ENCODE measurements at places on chromosomes 12 and 14.

DNA sequence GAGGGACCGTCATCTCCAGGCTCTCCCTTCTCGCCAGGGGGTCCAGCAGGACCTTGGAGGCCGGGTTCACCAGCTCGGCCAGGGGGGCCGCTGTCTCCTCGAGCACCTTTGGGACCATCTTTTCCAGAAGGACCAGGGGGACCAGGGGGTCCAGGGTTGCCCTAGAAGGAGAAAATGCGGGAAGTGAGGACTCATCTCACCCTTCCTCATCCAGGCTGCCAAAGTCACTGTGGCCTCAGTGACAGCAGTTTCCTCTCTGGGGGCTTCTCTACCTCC lies 15.1 kb downstream of the TMEM106C start:
- DNase-seq = no peak

- no peak for DNase-seq
These were observed 68.1 kb downstream of the ERC1 start for GRCh38 chr12:1059162-1059561.

GRCh38 chr14:24913746-24914145 lies 136.2 kb downstream of the STXBP6 start:
- DNase-seq = no peak

DNA sequence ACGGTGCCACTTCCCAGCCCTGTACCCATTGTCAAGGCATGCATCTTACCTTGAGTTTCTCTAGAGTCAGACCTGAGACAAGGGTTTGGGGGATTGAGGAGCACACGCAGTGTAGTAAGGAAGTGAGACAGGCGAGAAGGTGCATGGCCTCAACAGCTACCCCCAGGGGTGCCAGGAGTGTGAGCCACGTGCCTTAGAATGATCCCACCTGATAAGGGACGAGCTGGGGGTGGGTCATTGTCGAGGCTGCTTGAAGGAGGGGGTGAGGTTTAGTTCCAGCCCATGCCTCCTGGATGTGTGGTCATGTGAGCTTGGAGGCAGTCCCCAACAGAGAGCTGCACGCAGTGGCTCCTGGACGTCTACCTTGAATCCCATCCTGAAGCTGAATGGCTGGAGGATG lies 320.5 kb downstream of the VRK1 start:
- no peak for DNase-seq

- DNase-seq = no peak
These were observed 1.4 kb upstream of the PRIM1 start for GRCh38 chr12:56753566-56753965.

DNA sequence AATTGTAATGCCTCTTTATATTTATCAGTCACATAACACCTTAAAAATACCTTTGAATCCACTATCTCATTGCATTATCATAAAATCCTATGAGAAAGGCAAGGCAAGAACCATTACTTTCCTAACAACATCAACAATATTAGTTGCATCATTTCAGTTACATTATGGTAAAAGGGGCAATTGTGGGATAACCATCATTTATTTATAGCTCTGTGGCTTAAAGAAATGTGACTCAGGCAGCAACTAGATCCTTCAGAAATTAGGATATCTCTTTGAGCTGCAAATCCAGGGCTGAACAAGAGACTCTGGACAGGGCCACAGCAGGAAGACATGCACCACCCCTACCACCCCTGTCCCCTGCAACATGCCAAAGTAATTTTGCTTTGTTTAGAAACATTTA lies 36.4 kb downstream of the EPS8 start:
- DNase-seq = no peak

DNA sequence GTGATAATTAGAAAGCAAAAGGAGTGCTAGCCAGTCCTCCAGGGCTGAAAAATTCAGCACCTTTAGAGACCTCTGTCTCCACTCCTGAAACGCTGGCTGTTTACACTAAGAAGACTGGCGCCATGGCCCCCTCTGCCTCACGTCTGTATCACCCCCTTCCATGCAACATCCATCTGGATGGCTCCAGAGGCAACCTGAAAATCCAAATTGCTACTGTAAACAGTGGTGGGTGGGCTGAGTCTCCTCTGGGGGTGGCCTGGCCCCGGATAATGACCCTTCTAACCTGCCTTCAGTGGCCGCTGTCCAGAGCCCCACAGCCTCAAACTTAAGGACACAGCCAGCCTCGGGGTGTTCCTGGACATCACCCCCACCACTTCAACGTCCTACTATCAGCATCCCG lies 1.4 kb downstream of the PRKD1 start:
- DNase-seq = no peak

GRCh38 chr12:82645414-82645813 lies 41.3 kb upstream of the TMTC2 start:
- DNase-seq = no peak

DNA sequence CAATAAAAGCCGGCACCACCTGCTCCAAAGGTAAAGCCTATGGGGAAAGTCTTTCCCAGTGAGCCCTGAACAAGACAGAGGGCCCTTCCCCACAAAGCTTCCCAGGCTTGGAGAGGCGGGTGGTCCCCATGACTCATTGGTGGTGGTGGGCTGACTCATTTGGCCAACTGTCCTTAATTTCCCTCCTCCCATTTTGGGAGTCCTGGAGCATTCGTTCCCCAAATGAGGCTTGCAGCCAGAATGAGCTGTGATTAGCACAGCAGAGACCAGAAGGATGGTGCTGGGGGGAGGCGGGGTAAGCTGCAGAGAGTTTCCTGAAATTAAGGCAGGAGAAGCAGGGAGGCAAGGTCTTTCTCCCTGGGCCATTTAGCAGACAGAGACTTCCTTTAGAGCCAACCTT lies 241.7 kb downstream of the DPF3 start:
- no peak for DNase-seq

DNA sequence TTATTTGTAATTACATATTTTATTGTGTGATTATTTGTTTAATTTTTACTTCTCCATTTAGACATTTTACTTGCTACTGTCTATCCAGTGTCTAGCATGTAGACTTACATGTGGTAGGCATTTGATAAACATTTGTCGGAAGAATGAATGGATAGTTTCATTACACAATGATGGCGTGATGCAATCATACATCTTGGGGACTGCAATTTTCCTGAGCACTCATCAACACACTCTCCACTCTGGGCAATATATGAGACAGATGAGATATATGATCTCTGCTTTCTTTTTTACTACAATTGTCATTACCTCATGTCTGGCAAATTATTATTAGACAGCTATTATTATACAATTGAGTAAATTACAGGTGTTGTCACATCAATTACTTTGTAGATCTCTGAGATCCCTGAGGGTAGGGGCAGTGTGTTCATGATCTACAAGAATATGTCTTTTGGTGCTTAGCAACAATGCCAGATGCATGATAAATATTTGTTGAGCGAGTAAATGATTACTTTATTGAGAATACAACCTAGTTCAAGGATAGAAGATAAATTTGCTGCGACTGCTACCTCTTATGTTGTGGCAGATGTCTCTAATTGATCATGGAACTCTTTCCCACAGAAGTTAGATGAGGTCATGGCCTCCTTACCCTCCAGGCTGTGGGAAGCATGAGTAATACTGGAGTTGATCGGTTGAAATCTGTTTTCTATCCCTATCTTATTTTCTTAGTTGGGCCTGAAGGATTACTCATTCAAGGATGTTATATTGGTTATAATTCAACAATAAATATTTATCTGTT lies 416.0 kb downstream of the LRIG3 start:
- DNase-seq = no peak

- no peak for DNase-seq
These were observed 142.3 kb upstream of the ARHGAP5 start for GRCh38 chr14:31934767-31935266.

GRCh38 chr12:33649992-33650391 lies 210.4 kb upstream of the SYT10 start:
- DNase-seq = no peak

DNA sequence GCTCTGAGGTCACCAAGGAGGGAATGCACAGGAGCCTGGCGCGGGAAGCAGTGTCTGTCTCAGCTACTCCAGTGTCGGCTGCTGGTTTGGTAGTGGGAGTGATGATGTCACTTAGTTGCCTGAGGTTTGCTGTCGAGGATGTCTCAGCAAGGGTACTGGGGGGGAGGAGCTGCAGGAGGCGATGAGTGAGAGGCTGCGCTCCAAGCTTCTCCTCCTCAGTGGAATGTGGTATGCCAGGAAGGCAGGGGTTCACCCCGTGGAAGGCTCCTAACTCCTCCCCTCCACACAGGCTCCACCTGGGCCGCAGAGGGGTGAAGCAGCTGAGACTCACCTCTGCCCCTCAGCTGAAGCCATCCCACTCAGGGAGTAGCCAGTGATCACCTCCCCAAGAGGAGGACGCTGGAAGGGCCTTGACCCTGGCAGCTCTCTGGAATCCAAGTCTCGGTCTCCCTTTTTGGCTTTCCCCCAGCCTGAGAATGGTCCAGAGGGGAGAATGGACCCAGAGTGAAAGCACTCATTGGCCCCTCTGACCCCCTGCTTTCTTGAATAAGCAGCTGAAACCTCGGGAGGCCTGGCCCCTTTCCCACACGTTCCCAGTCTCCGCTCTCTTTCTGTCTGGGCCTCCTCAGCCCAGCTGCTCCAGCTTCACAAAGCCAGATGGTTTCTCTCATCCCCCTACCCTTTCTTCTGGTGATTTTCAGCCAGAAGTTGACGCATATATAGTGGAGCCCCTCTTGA lies 178.9 kb upstream of the FKBP4 start:
- no peak for DNase-seq

DNA sequence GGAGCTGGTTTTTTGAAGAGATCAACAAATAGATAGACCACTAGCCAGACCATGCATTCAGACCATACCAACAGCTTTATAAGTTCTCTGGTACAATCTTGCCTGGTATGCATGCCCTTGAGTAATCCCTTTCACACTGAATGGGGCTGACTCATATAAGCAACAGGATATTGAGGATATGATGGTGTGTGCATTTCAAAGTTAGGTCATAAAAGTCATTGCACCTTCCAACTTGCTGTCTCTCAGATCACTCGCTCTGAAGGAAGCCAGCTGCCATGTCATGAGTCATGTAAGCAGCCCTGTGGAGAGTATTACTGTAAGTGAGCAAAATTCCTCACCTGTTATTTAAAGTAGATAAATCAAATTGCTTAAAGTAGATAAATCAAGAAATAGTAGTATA lies 45.0 kb upstream of the OR6J1 start:
- no peak for DNase-seq

DNA sequence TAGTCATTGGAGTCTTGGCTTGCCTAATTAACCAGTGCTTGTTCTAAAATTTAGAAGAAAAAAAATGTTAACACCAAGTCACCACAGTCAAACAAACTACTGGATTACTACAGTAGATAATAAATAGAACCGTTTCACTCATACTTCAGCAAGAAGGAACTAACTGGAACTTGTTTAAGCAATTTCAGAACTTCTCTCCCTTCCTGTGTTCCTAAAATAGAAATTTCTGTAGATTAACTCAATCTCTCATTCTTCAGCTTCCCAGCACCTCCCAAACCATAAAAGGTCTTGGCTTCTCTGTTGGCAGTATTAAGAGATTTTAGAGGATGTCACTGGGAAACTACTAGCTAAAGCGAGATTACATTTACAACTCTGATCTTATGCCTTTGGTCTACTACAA lies 18.6 kb downstream of the GNS start:
- DNase-seq = no peak

- no peak for DNase-seq
These were observed 84.2 kb downstream of the GRIP1 start for GRCh38 chr12:66594688-66595087.

GRCh38 chr12:95402096-95402495 lies 71.9 kb upstream of the METAP2 start:
- no peak for DNase-seq

- DNase-seq = no peak
These were observed 155.6 kb upstream of the SFSWAP start for GRCh38 chr12:131555197-131555846.

- DNase-seq = no peak
These were observed 161.1 kb downstream of the PHETA1 start for GRCh38 chr12:111207761-111208160.

DNA sequence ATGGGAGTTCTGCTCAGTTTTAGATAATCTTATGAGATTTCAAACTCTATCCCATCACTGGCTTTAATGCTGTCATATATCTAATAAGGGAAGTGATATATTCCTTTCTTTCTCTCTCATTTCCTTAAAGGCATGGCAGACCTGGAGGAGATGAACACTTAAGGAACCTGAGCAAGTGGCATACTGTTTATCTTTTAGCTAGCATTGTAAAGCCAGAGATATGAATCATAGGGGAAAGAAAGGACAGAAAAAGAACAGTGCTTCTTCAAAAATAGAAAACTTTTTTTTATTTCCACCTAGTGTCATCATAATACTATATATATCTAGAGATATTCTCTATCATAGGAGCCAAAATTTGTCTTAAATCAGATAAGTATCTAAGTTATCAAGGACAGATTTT lies 68.3 kb upstream of the PSMA6 start:
- no peak for DNase-seq

DNA sequence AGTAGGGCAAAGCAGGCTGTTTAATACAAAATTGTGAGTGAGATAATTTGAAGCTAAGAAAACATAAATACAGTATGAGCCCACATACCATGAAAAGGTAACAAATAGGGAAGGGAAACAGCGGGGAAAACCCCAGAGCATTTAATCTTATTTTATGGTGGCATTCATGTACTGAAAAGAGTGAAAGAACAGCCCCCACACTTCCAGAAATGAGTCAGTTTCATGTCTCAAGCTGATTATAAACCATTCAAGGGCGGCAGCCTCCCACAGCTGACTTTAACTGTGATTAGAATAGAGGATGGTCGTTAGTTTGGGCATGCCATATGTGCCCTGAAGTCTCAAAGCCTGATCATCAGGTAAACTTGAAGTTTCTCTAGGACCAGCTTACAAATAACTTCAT lies 64.5 kb downstream of the FOXG1 start:
- no peak for DNase-seq

DNA sequence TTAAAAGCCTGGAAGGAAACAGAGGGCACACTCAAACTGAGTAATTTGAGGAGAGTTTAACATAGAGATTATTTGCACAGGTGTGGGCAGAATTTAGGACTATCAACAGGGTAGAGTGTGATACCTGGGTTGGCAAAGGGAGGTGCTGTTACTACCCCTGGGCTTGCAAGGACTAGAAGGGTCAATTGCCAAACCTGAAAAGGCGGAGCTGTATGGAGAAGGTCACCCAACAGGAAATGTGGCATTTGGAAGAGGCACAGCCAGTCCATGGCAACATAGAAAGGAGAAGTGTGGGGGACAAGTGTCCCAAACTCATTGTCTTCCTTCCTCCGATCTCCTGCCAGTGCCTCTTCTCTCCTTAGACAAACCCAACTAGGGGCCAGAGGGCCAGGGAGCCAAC lies 21.6 kb upstream of the MED13L start:
- no peak for DNase-seq

DNA sequence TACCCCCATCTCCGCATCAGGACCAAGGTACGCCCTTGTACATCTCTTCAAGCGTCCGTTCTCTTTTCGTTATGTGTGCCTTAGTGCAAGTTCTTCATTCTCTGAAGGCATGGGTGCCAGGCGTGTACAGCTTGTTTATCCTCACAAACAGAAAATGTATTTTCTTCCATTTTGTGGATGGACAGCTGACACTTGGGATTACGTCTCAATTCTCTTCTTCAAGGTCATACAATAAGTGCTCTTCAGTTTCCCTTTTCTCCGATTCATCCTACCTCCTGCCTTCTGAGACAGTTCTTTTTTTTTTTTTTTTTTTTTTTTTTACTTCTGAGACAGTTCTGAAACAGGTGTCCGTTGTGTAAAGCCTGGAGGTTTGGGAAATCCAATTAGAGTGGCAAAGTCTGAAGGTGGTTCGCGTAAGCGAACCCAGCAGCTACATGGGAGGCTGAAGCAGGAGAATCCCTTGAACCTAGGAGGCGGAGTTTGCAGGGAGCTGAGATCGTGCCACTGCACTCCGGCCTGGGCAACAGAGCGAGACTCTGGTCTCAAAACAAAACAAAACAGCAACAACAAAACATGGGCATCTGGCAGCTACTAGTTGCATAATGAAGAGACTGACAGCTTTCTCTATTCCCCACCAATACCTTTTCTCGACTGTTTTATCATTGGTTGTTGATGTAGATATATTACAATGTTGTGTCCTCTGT lies 734 bp downstream of the COX6A1 start:
- no peak for DNase-seq
